Lung (tissue), 17 donors: ENCODE measurements at places on chromosomes 4 and X. TPM values are rescaled to one million over a fixed set of nuclear protein-coding genes. Genes with fewer than 3 reads are reported as not detected.

DNA sequence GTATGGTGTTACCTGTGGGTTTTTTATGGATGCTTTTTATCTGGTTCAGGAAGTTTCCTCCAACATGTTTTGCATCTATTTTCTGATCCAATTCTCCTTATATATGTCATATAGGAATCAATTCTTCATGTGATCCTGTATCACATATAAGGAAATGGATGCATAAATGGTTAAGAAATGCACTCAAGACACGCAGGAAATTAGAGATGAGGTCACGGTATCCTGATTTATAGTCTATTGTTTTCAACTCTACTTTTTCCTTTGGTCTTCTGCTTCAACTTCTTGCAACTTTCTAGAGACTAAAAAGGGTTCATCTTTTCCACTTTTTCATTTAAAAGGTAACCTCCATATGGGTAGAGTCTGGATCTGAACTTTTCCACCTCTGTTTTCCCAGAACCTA, 33.6 kb upstream of the IL13RA1 start:
- no peak for DNase-seq

- DNase-seq = no peak
Measured at GRCh38 chrX:144732588-144732987, 514.7 kb upstream of the SPANXN1 start.

- no peak for DNase-seq
Measured at GRCh38 chrX:65642914-65643491, 24.5 kb upstream of the MSN start.

- DNase-seq = no peak
Measured at GRCh38 chr4:182671231-182671630, 246.0 kb downstream of the DCTD start.

- peak; percentile 10 for DNase-seq
Measured at GRCh38 chr4:72938516-72938915, 131.0 kb downstream of the COX18 start.

DNA sequence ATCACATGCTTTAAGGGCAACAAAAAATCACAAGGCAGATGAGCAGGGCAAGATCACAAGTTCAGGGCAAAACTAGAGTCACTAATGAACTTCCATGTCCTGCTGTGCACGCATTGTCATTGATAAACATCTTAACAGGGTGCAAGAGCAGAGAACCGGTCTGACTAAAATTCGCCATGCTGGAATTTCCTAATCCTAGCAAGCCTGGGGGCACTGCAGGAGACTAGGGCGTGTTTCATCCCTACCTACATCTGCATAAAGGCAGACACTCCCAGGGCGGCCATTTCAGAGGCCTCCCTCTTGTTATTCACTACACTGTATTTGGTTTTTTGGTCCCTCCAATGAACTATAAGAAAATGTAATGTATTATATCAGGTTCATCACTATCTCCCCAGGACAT, 203.6 kb downstream of the ARHGEF9 start:
- no peak for DNase-seq

DNA sequence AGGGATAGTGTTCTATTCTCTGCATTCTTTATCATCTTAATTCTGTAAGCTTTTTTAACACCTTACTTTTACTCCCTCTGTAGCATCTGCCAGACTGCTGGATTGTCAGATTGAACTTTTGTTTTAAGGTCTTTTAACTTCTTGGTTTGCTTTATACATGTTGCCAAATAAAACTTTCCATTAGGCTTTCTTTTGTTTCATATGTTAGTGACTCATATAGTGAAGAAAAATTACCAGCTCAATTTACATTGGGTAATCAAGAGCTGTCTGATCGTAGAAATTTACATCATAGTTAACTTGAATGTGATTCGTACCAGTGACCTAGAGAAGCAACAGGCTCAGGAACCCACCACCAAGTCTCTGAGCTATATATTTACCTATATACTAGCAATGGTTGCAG, 28.5 kb upstream of the KLHL4 start:
- no peak for DNase-seq

- peak; percentile 70 for DNase-seq
Measured at GRCh38 chrX:9885150-9885549, 82.0 kb upstream of the CLDN34 start.

DNA sequence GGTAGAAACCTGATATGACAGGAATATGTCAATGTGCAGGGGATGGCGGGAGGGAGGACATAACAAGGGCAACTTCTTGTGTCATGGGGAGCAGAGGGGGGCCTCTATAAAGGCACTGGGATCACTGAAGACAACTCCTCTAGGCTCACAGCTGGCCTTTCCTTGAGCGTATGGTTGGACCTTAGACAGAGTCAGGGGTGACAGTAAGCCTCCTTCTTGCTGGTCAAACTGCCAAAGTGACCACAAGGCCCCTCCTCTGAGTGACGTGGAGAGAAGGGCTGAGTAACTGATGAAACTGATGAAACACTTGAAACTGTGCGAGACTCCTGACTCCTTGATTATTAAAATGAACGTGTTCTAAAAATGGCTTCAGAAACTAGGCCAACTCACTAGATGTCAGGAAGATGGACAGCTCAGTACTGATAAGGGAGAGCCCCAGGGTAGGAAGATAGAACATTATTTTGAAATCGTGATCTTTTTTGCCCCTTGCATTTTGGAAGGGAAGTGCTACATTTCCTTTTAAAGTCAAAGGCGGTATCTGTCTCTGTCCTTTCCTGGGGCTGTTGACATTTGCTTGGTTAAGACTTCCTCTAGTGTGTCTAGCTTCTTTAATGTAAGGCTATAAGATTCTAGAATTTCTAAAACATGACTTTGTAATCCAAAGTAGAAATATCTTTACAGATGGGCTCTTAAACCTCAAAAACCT, 1.6 kb downstream of the RAB33A start:
- DNase-seq = no peak

DNA sequence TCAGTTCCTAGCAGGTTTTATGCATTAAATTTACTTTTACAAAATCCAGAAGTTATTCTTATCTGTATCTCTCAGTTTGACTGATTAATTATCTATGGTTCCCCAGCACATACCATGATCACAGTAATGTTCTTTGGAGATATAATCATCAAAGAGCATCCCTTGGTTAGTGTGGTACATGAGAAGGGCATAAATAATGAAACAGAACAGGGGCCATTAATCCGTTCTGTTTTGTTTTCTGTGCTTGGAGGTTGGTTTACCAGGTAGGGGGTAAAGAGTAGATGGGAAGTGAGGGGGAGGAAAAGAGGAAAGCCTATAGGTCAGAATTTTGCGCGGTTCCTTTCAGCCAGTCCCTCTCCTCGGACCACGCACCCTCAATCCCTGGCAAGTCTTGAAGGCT, 718.7 kb upstream of the TENM3 start:
- DNase-seq = no peak

Gene ZIC3
- total RNA-seq = not detected

Gene PRRG3
- 5.6 TPM for total RNA-seq

Gene DAPP1
- total RNA-seq = 9.2 TPM

Gene SORBS2
- total RNA-seq = 70.4 TPM
